Kidney capillary endothelial cell (primary cell): ENCODE measurements at places on chromosomes 11 and 22.
A peak's percentile ranks its signal among the peaks of the same experiment; 100 is the strongest.

DNA sequence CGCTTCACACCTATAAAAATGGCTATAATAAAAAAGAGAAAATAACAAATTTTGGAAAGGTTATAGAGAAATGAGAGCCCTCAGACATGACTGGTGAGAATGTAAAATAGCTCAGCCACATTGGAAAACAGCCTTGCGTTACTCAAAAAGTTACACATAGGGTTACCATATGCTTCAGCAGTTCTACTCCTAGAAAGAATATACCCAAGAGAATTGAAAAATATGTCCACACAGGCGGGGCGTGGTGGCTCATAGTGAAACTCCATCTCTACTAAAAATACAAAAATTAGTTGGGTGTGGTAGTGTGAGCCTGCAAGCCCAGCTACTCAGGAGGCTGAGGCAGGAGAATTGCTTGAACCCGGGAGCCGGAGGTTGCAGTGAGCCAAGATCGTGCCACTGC is 7.6 kb upstream of the JHY start:
- no peak for DNase-seq

- no peak for DNase-seq
Observed at GRCh38 chr11:126109941-126110731, 47.5 kb upstream of the CDON start.

DNA sequence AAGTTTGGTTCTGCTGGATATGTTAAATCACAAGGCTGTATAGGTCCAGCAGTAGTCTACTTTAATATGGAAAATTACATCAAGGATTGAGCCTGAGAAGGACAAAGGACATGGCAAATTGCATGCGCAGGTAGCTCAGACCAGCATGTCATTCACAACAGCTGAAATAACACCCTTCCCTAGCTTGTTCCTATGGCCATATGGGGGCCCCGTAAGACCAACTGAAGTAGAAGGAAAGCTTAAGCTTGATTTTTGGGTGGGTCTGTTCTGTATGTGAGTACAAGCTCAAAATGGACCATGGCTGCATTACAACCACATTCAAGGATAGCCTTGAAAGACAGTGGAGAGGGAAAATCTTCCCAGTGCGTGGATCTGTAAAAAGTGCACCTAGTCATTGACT is 20.6 kb upstream of the PDE3B start:
- DNase-seq = no peak

DNA sequence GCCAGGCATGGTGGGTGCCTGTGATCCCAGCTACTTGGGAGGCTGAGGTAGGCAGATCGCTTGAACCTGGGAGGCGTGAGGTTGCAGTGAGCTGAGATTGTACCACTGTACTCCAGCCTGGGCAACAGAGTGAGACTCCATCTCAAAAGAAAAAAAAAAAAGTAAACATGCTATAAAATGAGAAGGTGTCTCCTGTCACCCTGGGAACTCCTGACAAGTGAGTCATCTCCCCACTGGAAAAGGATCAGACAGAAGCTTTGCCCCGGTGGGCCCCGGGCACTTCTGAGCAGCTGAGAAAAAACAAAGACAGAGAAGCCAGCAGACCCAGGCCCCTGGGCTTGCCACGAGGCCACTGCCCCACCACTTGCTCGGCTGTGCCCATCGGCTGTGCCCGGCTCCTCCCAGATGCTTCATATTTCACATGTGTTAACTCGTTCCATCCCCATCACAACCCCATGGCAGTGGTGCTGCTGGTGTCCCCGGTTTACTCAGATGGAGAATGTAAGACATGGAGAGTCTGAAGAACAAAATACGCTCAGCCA is 22.3 kb downstream of the TTLL1 start:
- no peak for DNase-seq

- DNase-seq = no peak
Observed at GRCh38 chr11:66595245-66595904, 2.4 kb downstream of the CCS start.

- no peak for DNase-seq
Observed at GRCh38 chr22:17789379-17790200, 15.3 kb upstream of the BID start.

DNA sequence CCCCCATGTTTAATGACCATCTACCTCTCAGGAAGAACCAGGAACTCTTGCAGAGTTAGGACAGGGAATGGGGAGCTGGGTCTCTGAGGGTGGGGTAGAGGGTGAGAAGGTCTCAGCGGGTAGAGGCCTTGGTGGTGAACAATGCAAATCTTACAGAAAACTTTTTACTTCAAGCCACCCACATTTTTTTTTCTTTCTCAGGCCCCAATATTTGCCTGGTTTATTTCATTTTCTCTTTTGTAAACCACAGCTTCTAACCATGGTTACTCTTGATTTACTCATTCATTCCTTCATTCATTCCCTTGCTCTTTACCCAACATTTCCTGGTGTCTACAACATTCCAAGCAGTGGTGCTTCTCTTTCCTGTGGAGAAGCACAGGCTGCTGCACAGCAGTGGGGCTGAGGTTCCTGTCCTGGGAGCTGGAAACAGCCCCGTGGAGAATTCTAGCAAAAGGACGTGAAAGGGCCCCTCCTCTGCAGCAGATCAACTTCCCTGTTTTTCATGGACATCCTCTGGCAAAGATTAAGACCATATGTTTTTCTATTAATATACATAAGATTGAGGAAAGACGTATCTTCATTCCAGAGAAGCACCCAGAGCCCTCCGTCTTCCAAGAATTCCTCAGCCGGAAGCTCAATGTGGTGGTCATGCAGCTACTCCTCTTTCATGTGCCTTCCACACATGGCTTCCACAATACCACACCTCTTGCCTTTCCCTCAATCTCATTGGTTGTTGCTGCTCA is 224.4 kb upstream of the SESN3 start:
- DNase-seq = no peak

- DNase-seq = no peak
Observed at GRCh38 chr11:29481738-29482137, 535.1 kb downstream of the KCNA4 start.

- no peak for DNase-seq
Observed at GRCh38 chr22:49582181-49582580, 245.5 kb downstream of the BRD1 start.

GRCh38 chr11:7019500-7020182 is 505 bp downstream of the ZNF214 start:
- DNase-seq = no peak

- DNase-seq = no peak
Observed at GRCh38 chr11:9385327-9385899, 961 bp downstream of the IPO7 start.

GRCh38 chr11:62128835-62129234 is 5.0 kb downstream of the INCENP start:
- no peak for DNase-seq

GRCh38 chr11:126791991-126792390 is 208.6 kb downstream of the KIRREL3 start:
- DNase-seq = no peak

GRCh38 chr11:131191606-131192005 is 178.8 kb upstream of the NTM start:
- no peak for DNase-seq

DNA sequence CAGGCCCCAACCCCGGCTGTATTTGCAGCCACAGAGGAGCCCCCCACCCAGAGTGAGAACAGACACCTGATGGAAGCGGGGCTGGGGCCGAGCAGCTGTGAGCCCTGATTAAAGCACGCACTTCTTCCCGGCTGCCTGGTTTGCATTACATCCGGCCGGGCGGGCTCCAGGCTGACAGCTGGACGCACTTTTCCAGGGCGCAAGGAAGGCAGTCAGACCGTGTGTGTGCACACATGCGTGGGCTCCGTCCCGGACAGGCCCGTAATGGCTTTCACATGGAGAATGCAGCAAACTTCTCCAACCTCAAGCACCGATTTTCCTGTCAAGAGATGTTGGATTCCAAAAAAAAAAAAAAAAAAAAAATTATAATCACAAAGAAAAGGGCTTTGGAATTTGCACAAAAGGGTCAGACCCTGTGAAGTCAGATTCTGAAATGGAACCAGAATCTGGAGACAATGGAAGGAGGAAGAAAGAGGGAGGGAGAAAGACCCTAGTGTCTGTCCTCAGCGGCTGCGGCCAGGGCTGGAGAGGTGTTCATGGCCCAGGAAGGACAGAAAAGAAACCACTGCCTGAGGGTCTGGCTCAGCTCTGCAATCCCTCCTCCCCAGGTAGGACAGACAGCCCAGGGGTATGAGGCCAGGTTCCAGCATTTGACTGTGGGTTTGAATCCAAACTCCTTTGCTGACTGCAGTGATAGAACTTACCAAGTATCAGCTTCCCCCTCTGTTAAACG is 365.5 kb downstream of the MN1 start:
- peak; percentile 62 for DNase-seq

GRCh38 chr22:38139901-38140300 is 29.4 kb upstream of the BAIAP2L2 start:
- no peak for DNase-seq

DNA sequence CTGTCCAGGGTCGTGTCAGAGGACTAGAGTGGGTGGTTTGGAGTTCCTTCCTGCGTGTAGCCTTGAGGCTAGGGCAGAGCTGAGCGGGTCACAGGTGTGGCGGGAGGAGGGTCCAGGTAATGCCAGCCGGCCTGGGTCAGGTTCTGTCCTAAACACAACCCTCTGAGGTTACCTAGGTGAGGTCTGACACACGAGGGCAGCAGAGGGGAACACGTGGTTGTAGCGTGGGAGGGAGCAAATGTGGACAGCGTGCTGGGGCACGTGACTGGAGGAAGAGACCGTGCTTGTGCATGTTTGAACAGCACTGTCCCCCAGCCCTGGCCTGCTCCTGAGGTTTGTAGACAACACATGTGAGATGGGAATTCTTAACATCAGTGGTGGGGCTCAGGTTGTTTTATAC is 13.1 kb downstream of the MOV10L1 start:
- DNase-seq = no peak

DNA sequence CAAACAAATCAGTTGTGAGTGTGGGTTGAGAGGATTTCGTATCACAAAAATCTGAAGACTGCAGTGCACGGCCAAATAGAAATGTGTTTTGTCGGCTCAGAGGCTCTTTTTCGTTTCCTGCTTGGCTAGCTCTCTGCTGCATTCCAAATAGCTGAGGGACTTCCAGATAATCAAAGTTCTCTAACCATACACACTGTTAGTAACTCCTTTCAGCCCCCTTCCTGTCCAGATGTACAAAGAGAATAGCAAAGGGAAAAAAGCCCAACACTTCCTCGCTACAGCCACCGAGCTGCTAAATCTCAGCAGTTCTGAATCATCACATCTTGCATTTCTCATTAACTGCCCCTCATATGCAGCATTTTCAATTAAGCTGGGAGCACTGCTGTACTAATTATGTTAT is 203.1 kb downstream of the TENM4 start:
- peak; percentile 59 for DNase-seq

DNA sequence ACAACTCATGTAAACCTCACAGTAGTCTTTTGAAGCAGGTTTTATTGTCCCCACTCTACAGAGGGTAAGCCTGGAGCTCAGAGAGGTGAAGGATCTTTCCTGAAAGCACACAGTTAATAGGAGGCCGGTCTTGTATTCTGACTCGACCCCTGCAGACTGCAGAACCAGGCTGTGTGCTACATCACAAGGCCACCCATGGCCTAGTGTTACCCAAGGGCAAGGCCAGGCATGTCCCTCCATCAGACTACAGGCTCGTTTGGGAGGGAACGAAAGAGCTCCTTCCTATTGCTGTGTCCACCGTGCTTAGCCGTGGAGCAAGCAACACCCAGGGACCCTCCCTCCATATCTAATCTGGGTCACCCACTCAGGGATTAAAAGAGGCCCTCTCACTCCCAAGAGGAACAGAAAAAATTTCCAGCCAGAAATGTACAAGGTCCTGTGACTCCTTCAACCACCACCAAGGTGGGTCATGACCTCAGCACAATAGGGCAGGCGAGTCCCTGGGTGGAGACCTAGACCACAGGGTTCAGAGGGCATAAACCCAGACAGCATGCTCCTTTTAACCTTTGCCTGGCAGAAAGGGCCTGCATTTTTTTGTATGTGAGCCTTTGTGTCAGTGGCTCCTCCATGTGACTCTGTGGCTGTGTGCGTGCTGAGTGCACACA is 6.3 kb upstream of the SMIM35 start:
- no peak for DNase-seq

GRCh38 chr11:1796413-1797011 is 32.8 kb upstream of the CTSD start:
- DNase-seq = no peak

DNA sequence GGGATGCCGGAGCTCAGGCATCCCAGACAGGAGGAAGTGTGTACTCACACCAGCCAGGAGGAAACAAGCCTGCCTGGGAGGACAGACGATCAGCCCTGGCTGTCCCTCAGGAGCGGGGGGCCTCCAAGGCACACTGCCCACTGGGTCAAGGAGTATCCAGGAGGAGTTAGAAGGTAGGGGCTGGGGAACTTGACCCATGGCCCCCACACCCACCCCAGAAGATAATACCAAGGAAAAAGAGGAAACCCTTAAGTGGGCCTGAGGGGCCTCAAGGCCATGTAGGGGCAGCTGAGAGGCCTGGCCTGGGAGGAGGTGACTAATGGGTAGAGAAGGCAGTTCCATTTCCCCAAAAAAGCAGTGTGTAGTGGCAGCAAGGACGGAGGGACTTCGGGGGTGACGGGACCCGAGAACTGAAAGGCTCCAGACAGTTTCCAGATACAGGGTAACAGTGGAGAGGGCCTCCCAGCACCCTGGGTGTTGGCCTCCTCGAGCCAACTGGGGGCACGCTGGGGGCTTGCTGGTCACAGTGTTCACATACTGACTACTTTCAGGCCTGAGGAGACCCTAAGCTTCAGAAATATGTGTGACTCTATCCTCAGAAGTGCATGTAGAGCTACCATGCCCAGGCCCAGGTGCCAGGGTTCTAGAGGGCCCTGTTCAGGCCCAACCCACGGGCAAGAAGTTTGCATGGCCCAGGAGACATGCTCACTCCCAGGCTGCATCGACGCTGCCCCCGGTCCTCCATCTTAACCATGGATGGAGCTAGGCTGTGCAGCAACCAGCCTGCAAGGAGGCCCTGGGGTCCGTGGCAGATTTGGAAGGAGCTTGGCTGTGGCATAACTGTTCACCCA is 75.7 kb upstream of the PITPNB start:
- DNase-seq = no peak

- DNase-seq = no peak
Observed at GRCh38 chr11:74634537-74634936, 42.2 kb downstream of the POLD3 start.
